Activated CD4-positive, alpha-beta memory T cell treated with anti-CD3 and anti-CD28 coated beads for 36 hours (primary cell): ENCODE measurements at places on chromosomes 13 and 19. TPM values are rescaled to one million over a fixed set of nuclear protein-coding genes. Genes with fewer than 3 reads are reported as not detected.

The ZNF177 gene
- 0.46 TPM for total RNA-seq

The LILRB1 gene
- total RNA-seq = not detected

The CERS1 gene
- not detected for total RNA-seq

The KBTBD7 gene
- total RNA-seq = 3.6 TPM

The CPT1C gene
- 1.6 TPM for total RNA-seq

The DAND5 gene
- total RNA-seq = 0.12 TPM

The NCR1 gene
- total RNA-seq = not detected

The C1QTNF9B gene
- not detected for total RNA-seq

The IL17D gene
- total RNA-seq = 0.12 TPM

The CNFN gene
- not detected for total RNA-seq

The LIPE gene
- 31.8 TPM for total RNA-seq

The KLC3 gene
- total RNA-seq = not detected

The PROZ gene
- not detected for total RNA-seq

The CEACAM8 gene
- total RNA-seq = not detected

The PDX1 gene
- not detected for total RNA-seq

The DPF1 gene
- total RNA-seq = 1.2 TPM

The FUT2 gene
- not detected for total RNA-seq

The MYADM gene
- total RNA-seq = 45.5 TPM

The F2RL3 gene
- not detected for total RNA-seq

The SLAIN1 gene
- total RNA-seq = 25.8 TPM
